ENCODE measurements at places on chromosomes 5 and 9. TPM values are rescaled to one million over a fixed set of nuclear protein-coding genes. Genes with fewer than 3 reads are reported as not detected.

- no peak for DNase-seq
- H3K27ac ChIP-seq, result no peak overlapping the region
- H3K4me1 ChIP-seq, result peaks cover 4% of the 10 kb centered on the region
Measured at GRCh38 chr9:18296702-18297055, 177.3 kb upstream of the ADAMTSL1 start.

- H3K4me1 ChIP-seq, result peaks cover 3% of the 10 kb centered on the region
- no peak overlapping the region for H3K4me3 ChIP-seq
- no peak overlapping the region for H3K27ac ChIP-seq
Measured at GRCh38 chr9:4301296-4301695, 1.4 kb upstream of the GLIS3 start.

The ZDHHC21 gene
- 17.1 TPM for total RNA-seq

The IL9 gene
- not detected for total RNA-seq

The TAF11L2 gene
- total RNA-seq, result not detected
